ENCODE measurements at places on chromosomes 3 and 15. TPM values are rescaled to one million over a fixed set of nuclear protein-coding genes. Genes with fewer than 3 reads are reported as not detected.

DNA sequence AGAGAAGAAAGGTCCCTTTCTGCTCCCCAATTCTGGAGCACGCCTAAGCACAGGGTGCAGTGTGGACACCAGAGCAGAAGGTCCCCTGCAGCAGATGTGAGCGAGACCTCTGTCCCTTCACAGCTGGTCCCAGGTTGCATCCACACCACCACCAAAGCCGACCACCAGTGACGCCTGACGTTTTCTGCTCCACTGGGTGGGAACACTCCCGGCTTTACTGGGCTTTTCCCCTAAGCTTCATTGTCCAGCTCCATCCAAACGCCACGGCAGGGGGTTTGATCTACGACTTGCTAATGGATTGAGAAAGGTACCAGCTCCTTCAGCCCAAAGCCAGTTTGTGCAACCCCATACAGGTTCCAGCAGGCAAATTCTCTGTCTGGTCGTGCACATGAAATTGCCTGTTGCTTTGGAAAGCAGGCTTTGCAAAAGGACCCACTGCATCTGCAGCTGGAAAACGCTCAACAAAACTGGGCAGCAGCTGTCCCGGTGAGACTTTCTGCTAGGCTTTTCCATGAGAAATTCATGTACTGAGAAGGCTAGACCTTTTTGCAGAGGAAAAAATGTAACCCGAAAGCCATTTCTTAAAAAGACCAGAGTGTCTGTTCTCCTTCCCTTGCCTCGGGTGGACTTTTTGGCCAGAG is 31.1 kb downstream of the ADAMTS17 start:
- DNase-seq, result no peak

DNA sequence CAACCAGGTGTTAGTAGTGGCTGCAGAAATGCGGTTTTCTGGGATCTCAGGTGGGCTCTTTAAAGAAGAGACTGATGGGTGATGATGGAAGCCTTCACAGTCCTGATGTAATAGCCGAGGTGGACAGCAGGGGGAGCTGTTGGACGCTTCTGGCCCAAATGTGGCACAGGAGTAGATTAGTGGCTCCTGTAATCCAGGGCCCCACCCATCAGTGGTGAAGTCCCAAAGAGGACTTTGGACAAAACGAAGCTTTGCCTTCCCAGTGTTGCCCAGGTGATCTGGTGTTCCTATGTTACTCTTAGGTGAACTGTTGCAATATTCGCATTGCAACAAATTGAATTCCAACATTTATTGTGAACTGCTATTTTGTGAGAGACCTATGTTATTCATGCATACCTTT is 31.8 kb upstream of the MYZAP start:
- peak; percentile 86 for DNase-seq

- no peak for DNase-seq
These were observed 51.5 kb downstream of the ISG20 start for GRCh38 chr15:88690331-88690730.

DNA sequence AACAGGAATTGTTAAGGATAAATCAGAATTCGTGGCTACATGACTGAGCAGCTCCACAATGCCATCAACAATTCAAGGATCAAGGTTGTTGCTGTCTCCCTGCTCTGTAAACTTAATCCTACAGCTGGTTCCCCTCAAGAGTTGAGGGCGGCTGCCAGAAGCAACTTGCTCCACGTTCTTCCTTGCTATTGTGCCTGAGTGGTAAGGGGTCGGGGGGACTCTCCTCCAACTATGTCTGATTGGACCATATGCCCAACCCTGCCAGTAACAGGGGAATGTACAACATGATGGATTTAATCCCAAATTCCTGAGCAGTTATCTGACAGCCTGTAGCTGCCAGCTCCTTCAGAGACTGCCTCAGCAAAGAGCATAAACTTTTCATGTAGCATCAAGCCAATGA is 37.9 kb upstream of the MECOM start:
- no peak for DNase-seq

- DNase-seq, result peak; percentile 27
These were observed 38.1 kb downstream of the FSIP1 start for GRCh38 chr15:39744334-39745103.

GRCh38 chr3:185687271-185687878 is 101.3 kb downstream of the SENP2 start:
- no peak for DNase-seq

DNA sequence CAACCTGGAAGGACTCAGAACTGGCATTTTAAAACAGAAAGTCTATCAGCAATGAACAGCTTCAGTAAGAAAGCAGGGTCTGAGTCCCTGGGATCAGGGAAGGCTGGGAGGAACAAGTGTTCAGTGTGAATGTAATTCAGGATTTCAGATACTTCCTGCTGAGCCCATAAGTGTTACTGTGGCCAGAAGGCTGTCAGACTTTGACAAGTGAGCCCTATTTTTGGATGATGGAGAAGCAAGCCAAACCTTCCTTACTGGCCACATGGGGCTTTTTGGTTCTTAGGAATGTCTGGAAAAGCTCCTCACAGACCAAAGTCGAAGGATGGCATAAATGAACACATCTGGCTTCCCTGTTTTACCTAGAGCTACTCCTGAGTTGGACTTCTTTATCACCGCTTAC is 157.2 kb downstream of the BBX start:
- no peak for DNase-seq

DNA sequence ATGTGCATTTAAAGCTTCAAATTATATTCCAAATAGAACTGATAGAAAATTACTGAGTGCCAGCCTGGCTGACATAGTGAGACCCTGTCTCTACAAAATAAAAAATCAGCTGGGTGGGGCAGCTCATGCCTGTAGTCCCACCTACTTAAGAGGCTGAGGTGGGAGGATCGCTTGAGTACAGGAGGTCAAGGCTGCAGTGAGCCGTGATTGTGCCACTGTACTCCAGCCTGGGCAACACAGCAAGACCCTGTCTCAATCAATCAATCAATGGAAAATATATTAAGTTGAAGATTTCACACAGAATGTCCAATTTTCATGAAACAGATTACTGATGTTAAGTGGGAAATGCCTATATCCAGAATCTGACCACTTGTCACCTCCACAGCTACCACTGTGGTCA is 4.1 kb downstream of the MON1A start:
- no peak for DNase-seq

- no peak for DNase-seq
These were observed 324.7 kb upstream of the RGMA start for GRCh38 chr15:93413745-93414144.

The LRTM1 gene
- not detected for total RNA-seq

The RETNLB gene
- not detected for total RNA-seq

The IL20RB gene
- 1.1 TPM for total RNA-seq

Data from Karpas-422 (cell line).